ENCODE measurements at places on chromosomes 3 and 15.

- no peak for DNase-seq
Observed at GRCh38 chr15:31359702-31360111, 33.1 kb downstream of the KLF13 start.

DNA sequence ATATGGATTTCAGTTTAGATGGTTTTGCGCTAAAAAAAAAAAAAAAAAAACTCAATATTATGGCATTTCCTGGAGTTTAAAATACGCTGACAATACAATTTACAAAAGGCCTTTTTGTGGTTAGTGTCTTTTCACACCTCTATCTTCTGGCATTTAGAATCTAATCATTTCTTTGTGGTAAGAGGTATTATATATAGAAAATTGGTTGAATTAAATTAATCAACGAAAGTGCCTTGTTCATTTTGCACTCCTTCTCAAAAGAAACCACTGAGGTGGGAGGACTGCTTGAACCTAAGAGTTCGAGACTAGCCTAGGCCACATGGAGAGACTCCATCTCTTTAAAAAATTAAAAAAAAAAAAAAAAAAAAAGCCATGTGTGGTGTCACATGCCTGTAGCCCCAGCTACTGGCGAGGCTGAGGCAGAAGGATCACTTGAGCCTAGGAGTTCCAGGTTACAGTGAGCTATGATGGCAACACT lies 90.0 kb upstream of the ICE2 start:
- DNase-seq, result no peak

- no peak for DNase-seq
Observed at GRCh38 chr3:151983538-151983937, 110.1 kb downstream of the SUCNR1 start.

DNA sequence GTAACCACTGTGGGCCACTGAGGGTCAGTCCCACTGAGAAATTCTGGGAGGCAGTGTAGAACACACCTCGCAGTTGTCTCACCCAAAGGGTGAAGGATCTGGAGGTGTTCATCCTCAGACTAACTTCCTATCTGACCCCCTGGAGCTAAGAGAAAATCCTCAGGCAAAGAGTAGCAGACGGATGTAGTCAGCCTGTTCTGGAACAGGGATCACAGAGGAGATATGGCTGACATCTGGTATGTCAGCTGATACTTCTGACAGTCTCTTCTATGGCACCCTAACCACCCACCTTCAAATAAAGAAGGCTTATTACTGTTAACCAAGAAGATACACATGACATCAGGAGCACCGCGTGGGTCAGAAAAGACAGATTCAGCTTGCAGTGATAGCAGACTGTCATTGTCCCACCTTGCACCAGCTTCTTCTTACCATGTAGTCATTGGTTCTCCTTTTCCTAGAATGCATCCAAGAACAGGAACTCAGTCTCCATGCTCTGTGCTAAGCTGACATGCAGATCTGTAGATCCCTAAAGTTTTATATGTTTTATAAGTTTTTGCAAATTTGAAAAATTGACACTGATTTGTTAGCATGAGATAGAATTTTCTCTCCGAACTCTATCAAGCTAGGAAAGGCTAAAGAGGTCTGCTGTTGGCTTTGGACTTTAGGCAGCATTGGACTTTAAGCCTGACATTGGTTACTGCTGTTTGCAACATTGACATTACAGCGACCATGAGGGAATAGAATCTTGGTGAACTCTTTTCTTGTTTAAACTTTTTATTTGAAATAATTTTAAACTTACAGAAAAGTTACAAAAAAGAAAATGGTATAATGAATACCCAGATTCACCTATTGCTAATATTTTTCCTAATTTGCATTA lies 60.4 kb downstream of the KBTBD12 start:
- DNase-seq, result no peak

GRCh38 chr15:80885016-80885579 lies 104.5 kb downstream of the MESD start:
- DNase-seq, result no peak

GRCh38 chr15:94287794-94288246 lies 56.5 kb downstream of the MCTP2 start:
- no peak for DNase-seq

- no peak for DNase-seq
Observed at GRCh38 chr3:183386651-183387050, 41.8 kb downstream of the MCF2L2 start.
